ENCODE measurements at places on chromosomes 4 and X.

GRCh38 chr4:5952286-5952974 lies 59.5 kb upstream of the CRMP1 start:
- DNase-seq: no peak

- DNase-seq: no peak
These were observed 41.8 kb downstream of the NPY5R start for GRCh38 chr4:163385466-163385865.

- DNase-seq: peak; percentile 92
These were observed 12.0 kb downstream of the ACOX3 start for GRCh38 chr4:8428288-8429097.

DNA sequence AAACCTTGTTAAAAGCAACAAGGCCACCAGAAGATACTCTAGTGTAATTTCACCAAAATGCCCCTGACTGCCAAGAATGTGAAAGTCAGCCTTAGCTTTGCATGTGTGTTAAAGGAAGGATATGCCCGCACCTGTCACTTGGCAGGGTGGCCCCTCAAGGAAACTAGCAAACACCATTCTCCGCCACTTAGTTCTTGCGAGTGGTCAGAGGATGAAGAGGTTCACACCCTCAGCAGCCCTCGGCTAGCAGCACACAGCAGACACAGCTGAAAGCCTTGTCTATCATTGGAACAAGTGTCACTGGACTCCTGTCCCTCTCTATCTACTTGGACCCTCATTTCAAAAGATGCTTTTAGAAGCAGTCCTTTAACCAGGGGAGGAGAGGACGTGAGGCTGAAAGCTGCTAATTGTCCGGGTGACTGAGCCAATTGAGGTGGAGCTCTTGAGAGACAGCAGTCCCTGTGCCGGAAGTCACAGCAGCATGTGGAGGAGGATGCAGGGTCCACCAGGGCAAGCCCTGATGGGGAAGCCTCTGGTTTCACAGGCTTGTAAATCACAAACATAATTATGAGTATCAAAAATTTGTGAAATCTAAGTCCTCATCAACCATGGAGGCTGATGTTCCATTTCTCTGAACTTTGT lies 18.0 kb downstream of the HHIP start:
- DNase-seq: no peak

GRCh38 chrX:71103110-71103983 lies 3.2 kb downstream of the CXorf65 start:
- DNase-seq: peak; percentile 40

All from activated CD4-positive, alpha-beta T cell treated with anti-CD3 and anti-CD28 coated beads, Interleukin-2, amount 50 U/mL, for 1 hour (primary cell).